ENCODE measurements at places on chromosomes 13 and 19.

DNA sequence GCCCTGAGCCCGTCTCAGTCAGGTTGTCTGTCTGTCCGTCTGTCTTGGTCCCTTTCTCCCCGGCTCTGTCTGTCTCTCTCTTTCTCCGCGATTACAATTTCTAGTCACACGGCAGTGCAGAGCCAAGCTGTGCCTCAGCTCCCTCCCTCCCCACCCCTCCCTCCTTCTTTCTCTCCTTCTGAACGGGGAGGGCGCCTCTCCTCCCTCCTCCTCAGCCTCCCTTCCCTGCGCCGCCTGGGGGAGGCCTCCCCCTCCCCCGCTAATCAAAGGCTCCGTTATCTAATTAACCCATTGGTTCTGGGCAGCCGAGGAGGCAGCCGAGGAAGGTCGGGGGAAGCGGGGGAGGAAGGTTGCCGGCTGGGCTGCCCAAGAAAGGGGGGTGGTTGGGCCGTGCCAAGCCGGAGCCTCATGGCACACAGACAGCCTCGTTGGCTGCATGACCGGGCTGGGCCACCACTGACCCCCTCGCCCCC, 16.5 kb downstream of the LRRC4B start:
- DNase-seq, result no peak

DNA sequence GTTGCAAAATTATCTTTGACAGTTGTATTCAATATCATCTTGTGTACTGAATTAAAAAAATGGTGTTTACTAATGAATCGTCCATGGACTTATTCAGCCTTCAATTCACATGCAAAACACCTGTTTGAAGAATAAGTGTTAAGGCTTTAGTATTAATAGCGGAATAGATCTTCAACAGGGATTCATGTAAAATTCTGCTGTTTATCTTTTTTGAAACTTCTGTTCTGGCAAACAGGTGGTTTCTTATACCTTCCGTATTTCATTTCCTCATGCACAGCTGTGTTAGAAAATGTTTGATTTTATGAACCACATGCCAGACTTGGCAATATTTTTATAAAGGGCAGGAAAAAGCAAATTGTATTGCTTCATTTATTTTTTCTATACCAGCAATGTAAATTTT, 255.7 kb downstream of the DACH1 start:
- DNase-seq, result no peak

- DNase-seq, result no peak
Measured at GRCh38 chr19:19597809-19598306, 20.6 kb downstream of the PBX4 start.

- no peak for DNase-seq
Measured at GRCh38 chr13:44564936-44565335, 11.2 kb downstream of the TSC22D1 start.

DNA sequence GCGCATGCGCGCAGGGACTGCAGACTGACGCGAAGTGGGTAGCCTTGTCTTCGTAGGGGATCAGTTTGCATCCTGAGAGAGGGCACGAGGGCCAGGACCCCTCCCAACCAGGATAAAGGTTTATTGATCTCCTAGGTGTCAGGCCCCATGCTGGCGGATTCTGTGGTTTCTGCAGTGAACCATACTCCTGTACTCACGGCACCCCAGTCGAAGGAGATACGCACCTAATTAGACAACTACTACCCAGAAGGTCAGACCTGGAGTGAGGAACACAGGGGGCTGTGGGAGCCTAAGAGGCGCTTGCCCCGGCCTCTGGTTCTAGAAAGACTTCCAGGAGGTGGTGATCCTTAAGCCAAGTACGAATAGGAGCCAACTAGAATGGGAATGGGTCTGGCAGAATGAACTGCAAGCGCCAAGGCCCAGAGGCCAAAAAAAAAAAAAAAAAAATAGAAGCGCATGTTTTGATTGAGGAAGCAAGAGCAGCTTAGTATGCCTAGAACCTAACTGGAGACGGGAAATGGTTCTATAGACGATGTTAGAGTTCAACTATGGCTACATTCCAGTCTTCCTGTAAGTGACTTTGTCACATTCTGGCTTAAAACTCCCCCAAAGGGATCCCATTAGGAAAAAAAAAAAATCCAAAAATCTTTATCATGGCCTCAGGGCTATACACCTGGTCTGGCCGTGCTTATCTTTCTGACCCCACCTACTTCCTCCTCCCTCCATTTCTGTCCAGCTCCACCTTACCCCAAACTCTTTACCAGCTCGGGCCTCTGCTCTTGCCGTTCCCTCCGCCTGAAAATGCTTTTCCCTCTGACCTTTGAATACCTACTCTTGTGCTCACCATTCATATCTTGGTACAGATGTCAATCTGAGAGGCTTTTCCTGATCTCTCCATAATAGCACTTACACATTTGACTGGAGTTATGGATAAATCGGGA, 902 bp upstream of the ZNF428 start:
- DNase-seq, result no peak

- DNase-seq, result no peak
Measured at GRCh38 chr13:78600280-78600883, 3.0 kb downstream of the POU4F1 start.
